Smooth muscle cell of the coronary artery (primary cell): ENCODE measurements at places on chromosomes 16 and 17. TPM values are rescaled to one million over a fixed set of nuclear protein-coding genes. Genes with fewer than 3 reads are reported as not detected.

CACNA1G gene
- under 0.01 and 4.8 TPM in 2 replicates for total RNA-seq

C1QTNF8 gene
- total RNA-seq: not detected in 2 replicates

TOB1 gene
- 5.5 and 7.5 TPM in 2 replicates for total RNA-seq

SLFN12 gene
- total RNA-seq: 12.1 and 35.1 TPM in 2 replicates

OSGIN1 gene
- total RNA-seq: 0.59 and 1.6 TPM in 2 replicates

PRKCB gene
- 0.23 and 1.4 TPM in 2 replicates for total RNA-seq

HBZ gene
- total RNA-seq: not detected in 2 replicates

TPSAB1 gene
- total RNA-seq: not detected in 2 replicates

CIBAR2 gene
- 0.15 TPM in 1 of 2 replicates, not detected in the other for total RNA-seq

HEATR9 gene
- not detected in 2 replicates for total RNA-seq

DNAJA2 gene
- total RNA-seq: 64.7 and 86.5 TPM in 2 replicates

CFAP52 gene
- total RNA-seq: 0.08 and 0.12 TPM in 2 replicates

PLD2 gene
- 15.1 and 16.5 TPM in 2 replicates for total RNA-seq

ALOXE3 gene
- not detected in 2 replicates for total RNA-seq

IGFALS gene
- total RNA-seq: under 0.01 TPM in 2 replicates

CDRT4 gene
- 0.59 and 1.5 TPM in 2 replicates for total RNA-seq

P2RX1 gene
- under 0.01 and 1.3 TPM in 2 replicates for total RNA-seq

ZNF629 gene
- total RNA-seq: 3.3 and 6.8 TPM in 2 replicates

FZD2 gene
- total RNA-seq: 12.8 and 15.1 TPM in 2 replicates

CBFA2T3 gene
- not detected in 2 replicates for total RNA-seq

STAT5B gene
- total RNA-seq: 21.1 TPM in 2 replicates

BRCA1 gene
- 3.7 and 5.0 TPM in 2 replicates for total RNA-seq

CDK5R1 gene
- total RNA-seq: 0.35 and 0.75 TPM in 2 replicates

SOX15 gene
- 0.23 TPM in 1 of 2 replicates, not detected in the other for total RNA-seq
